ENCODE measurements at places on chromosomes 5 and 9.

DNA sequence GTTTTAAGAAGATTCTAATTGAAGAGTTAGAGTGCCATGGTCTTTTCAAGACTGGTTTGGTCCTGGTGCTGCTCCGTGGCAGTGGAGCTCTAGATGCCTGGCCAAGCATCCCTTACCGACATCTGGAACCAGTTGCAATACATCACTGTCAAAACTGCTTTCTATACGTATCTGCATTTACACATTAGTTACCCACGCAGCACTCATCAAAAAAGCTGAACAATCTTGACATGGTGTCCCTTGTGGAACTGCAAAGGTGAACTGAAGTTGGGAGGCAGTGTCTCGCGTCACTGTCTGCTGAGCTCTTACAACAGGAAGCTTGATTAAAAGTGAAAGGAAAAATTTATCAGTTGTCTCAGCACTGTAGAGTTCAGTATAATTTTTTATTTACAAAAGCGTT, 82.6 kb downstream of the PBX3 start:
- no peak for DNase-seq

GRCh38 chr9:129109537-129109903, 1.1 kb downstream of the CRAT start:
- DNase-seq: no peak

DNA sequence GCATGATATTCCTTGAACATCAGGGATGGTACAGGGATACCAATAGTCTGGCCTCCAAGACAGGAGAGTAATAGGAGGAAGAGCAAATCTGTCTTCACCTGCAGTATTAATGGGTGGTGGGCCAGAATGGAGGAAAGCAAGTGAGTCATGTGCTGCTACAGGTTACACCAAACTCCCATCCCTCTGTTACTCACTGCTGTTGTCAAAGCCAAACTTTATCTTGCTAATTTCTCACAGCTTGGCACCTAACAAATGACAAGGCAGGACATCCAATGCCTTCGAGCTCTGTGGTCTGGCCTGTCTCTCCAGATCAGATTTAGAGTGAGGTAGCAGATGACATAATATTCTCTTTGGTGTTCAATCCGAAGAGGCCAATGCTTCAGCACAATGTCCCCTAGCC, 26.8 kb downstream of the PLAC8L1 start:
- no peak for DNase-seq

DNA sequence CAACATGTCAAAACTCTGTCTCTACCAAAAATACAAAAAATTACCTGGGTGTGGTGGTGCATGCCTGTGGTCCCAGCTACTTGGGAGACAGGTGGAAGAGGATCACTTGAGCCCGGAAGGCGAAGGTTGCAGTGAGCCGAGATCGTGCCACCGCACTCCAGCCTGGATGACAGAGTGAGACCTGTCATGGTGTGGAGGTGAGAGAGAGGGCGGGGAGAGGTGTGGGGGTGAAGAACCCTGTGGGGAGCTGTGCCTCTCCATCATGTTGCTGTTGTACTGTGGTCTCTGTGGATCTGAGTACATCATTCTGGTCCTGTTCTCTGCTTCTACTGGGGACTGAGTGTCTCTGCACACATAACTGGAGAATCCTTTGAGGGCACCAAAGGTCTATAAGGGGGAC, 11.3 kb upstream of the SLC34A1 start:
- DNase-seq: no peak

DNA sequence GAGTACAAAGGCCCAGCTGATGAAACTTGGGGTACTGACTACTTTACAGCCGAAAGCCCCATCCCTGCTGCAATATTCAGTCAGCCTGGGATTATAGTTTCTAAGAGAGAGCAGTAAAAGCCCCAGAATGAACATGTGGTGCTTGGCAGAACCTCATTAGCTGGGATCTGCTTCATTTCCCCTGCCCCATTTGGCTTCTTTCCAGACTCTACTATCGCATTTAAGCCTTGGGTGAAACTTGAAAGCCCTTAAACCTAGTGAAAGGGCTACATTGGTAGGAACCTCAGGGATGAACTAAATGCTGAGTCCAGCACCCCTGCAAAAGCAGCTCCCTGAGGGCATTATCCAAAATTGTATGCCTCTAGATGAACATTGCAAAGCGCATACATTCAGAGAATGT, 631.1 kb downstream of the ACTL7B start:
- no peak for DNase-seq

Data from progenitor cell of endocrine pancreas (in vitro differentiated cells).